Uterus (tissue), 4 donors: ENCODE measurements at places on chromosomes 12 and 14.

DNA sequence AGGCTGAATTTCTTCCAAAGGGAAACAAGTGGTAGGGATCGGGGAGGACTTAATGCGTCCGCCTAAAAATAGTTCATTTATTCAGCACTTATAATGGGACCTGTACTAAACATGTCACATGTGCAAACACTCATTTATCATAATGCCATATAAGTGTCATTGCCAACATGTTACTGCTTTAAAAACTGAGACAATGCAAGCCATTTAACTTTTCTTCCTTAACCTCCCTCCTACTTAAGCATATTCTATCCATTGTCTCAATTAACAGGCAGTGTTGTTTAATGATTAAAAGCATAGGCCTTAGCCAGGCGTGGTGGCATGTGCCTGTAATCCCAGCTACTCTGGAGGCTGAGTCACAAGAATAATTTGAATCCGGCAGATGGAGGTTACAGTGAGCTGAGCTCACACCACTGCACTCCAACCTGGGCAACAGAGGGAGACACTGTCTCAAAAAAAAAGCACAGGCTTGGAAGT, 13.5 kb upstream of the SCFD1 start:
- H3K4me1 ChIP-seq, result no peaks in the 10 kb centered on the region
- no peaks in the 10 kb centered on the region for H3K36me3 ChIP-seq
- H3K4me3 ChIP-seq, result no peak overlapping the region
- no peaks in the 10 kb centered on the region for H3K27me3 ChIP-seq
- DNase-seq, result no peak
- no peak overlapping the region for H3K27ac ChIP-seq

- H3K27ac ChIP-seq, result no peak overlapping the region
- H3K4me3 ChIP-seq, result no peak overlapping the region
- H3K4me1 ChIP-seq, result no peaks in the 10 kb centered on the region
- no peaks in the 10 kb centered on the region for H3K27me3 ChIP-seq
- DNase-seq, result no peak
Observed at GRCh38 chr14:69004731-69005431, 25.8 kb upstream of the ACTN1 start.

- no peaks in the 10 kb centered on the region for H3K36me3 ChIP-seq
- H3K27ac ChIP-seq, result no peak overlapping the region
- H3K4me3 ChIP-seq, result no peak overlapping the region
- DNase-seq, result no peak
Observed at GRCh38 chr12:124311292-124312109, 16.6 kb downstream of the RFLNA start.

GRCh38 chr12:124020514-124020949, 47.5 kb downstream of the ZNF664 start:
- peak; percentile 57 for DNase-seq
- no peak overlapping the region for H3K4me3 ChIP-seq
- H3K36me3 ChIP-seq, result no peaks in the 10 kb centered on the region
- H3K27ac ChIP-seq, result peak overlapping the region; percentile 51

DNA sequence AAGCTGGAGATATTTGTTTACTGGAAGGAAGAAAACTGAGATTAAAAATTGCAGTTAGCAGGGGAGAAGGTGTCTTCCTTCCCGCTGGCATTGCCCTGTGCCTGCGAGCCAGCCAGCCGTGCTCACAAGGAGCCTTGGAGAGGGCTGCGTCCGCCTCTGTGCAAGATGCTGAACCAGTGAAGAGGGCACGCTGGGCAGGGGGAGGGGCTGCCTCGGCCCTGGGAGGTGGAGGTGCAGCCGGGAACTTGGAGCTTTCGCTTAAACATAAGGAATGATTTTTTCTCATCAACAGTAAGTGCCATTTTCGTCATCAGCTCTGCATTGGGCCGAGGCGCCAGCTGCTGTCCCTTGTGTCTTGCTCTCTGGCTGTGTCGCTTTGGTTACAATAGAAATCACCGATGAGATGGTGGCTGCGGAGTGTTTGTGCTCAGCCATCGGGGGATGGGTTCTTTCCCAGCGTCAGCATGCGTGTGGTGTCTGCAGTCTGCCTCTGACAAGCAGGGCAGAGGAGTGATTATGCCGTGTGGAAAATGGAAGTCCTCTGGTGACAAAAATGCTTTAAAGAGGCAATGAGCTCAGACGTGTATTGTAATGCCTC, 97.3 kb downstream of the ESR2 start:
- DNase-seq, result no peak
- H3K4me3 ChIP-seq, result peak overlapping the region; percentile 35
- H3K27me3 ChIP-seq, result no peaks in the 10 kb centered on the region

- no peak for DNase-seq
- no peaks in the 10 kb centered on the region for H3K36me3 ChIP-seq
- no peaks in the 10 kb centered on the region for H3K4me1 ChIP-seq
- H3K27me3 ChIP-seq, result no peaks in the 10 kb centered on the region
Observed at GRCh38 chr12:104216521-104216924, 944 bp downstream of the TXNRD1 start.
